ENCODE measurements at places on chromosomes 7 and 10.

DNA sequence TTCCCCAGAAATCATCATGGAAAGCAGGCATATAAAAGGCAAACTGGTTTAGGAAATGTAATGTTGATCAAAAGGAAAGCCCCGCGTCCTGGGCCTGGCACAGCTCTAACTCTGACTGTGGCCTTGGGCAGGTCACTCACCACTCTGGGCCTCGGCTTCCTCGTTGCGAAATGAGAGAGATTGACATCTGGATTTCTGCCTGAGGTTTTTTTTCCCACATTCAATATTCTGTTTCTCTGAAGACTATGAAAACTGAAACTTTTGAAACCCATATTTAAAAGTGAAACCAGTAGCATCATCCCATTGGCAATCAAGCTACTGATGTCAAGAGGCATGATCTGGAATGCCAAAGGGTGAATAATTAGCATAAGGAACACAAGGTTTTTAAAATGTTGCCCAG is 369.7 kb upstream of the NPVF start:
- no peak for DNase-seq

GRCh38 chr10:81838950-81839349 is 36.0 kb upstream of the NRG3 start:
- no peak for DNase-seq

GRCh38 chr7:121544238-121544637 is 148.1 kb upstream of the FAM3C start:
- DNase-seq, result no peak

DNA sequence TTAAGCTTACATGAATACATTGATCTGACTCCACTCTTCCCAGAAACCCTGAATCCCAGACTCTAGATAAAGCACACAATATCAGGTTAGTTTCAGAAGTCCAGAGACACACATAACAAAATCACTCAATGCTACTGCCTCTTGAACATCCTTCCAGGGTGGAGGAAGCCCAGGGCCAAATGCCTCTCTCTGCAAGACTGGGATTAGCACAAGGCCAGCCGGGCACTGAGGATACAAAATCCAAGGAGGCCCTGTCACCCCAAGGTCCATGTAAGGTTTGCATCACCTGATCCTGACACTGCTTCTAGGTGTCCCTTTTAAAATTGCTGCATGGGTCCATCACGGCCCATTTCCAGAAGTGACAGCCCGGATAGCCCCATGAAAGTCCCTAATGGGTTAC is 2.6 kb upstream of the PLXNA4 start:
- no peak for DNase-seq

GRCh38 chr10:11183015-11183414 is 165.3 kb downstream of the CELF2 start:
- DNase-seq, result no peak

DNA sequence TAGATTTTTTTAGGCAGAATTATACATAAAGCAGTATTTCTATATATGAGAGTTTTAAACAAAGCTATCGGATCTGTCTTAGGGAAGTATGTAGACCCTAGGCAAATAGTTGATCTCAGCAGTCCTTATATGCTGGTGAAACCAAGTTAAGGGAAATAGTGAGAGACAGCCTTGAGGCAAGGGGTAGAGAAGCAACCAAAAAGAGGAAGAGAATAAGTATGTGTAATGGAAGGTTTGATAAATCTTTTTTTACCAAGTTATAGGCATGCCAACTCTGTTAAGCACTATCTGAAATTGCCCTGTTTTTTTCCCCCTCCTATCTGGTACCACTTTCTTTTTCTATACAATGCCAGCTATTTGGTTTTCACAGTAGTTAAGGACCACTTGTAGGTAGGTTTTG is 19.9 kb downstream of the SPAG6 start:
- no peak for DNase-seq

DNA sequence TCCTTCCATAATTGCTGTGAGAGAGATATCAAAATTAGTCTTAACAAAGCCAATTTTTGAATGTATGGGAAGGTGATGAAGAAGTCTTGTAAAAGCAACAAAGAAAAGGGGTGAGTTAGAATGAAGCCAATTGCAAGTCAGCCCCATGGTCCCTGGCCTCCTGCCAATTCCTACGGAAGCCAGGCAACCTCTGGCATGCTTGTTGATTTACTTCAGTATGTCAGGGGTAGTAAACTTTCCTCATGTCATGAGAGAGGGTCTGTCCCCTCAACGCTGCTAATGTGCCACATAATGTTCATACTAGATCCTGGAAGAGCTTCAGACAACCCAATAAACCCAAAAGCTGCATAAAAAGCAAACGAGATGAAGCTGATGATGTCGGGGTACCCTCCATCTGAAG is 159.1 kb upstream of the YAE1 start:
- DNase-seq, result no peak

DNA sequence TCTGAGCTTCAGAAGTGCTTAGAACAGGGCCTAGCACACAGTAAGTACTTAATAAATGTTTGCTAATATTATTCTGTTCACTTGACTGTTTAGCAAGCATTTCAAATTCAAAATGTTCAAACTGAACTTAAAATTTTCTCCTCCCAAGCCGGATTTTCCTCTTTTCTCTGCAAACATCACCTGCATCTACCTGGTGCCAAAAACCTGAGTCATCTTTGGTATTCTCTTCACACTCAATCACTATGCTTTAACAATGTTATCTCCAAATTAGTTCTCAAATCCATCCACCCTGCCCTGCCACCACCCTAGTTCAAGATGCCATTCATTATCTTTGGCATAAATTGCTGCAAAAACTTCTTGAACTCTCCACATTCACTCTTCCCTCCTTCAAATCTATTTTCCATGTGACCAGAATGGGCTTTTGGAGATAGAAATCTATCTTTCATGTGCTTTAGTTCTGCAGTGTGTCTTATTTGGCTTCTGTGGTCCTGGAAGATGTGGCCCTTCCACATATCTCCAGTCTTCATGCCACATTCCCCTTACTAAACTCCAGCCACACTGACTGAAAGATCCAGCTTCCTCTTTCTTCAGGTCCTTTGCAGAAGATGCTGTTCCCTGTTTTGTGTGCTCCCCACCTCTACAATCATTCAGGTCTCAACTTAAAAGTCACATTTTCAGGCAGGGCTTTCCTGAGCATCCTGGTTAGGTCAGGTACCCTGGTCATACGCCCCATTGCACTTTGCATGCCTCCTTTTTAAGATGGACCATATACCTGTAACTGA is 2.0 kb downstream of the GGCT start:
- no peak for DNase-seq

- DNase-seq, result no peak
These were observed 2.8 kb downstream of the CALHM3 start for GRCh38 chr10:103476046-103476768.

DNA sequence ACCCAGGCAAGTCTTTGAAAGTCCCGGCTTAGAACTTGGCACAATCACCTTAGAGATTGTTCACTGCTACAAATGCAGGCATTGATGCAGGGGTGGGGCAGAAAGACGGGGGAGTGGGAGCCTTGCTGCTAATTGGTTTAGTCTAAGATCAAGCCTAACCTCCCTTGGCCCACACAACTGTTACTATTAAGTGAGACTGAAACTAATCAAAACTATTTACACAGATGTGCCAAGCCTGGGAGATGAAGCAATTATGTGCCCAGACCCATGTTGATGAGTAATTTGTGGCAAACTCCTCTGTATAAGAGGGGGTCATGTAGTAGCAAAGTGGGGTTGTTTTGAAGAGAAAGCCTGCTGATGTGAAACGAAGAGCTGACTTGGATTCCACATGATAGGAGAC is 178.2 kb upstream of the ITGB1 start:
- DNase-seq, result no peak

GRCh38 chr10:124575107-124576035 is 113.7 kb downstream of the LHPP start:
- DNase-seq, result no peak

DNA sequence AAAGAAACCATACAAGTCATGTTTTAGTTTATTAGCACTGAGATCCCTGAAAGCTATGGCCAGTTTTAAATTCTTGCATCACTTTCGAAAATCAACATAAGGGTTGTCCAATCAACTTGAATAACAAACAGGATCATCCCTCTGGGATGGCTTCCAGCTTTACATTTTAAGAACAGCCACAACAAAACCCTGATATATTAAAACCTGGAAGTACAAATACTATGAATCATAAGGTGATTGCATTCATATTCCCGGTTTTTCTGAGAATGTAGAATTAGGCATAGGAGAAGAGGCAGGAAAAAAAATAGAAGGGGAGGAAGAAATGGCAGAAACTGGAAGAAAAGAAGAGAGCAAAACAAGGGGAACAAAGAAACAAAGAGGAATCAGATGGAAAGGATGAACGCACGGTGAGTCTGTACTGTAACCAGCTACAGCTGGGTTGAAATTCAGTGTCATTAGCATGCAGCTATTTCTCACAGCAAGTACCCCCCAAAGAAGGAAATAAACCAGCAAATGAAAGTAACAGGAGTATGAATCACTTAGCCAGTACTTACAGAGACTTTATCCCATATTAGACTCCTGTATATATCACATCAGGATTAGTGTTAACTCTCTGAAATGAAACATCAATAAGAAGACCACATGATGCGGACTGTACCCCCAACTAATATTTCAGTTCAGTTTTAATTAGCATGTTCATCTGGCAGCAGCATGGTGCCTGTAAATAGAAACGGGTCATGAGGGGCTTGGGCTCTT is 301.3 kb downstream of the RNLS start:
- DNase-seq, result no peak

DNA sequence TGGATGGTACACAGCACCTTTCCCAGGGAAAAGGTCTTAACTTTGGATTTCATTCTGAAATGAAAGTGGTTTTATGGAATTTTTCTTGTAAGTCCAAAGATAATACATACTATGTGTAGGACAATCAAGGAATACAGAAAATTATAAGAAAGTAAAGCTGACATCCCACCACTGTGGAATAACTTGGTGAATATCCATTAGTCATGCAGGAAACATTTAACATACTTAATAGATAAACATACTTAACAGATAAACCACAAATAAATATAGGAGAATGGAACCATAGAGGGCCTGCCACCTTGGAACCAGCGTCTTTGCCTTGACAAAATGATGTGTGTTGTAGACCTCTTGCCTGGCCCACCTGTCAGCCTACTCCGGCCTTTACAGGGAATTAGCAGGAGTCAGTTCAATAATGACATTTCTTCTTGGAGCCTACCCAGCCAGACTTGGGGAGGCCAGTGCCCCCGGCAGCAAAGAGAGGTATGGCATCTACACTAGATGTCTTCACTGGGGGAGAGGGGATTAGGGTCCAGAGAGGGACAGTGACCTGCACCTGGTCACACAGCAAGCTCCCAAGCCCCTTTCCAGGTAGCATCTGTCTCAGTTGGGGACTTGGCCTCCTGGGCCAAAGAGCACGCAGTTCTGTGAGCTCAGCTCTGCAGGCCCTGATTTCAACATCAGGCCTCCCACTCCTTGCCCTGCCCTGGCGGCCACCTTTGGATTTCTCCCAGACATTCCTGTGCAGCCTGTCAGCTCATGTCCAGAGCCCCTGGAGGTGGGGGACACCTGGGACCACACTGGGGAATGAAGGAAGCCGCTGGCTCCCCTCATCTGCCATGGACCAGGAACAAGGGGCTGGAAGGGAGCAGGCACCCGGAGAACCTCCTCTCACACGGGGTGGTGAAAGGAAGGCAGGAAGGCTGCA is 112.6 kb upstream of the PPIF start:
- no peak for DNase-seq

GRCh38 chr7:2084331-2084730 is 148.4 kb downstream of the MAD1L1 start:
- DNase-seq, result no peak

- no peak for DNase-seq
These were observed 92.6 kb downstream of the NRCAM start for GRCh38 chr7:108363659-108364058.

- no peak for DNase-seq
These were observed 49.3 kb upstream of the INPP5A start for GRCh38 chr10:132488231-132488821.

DNA sequence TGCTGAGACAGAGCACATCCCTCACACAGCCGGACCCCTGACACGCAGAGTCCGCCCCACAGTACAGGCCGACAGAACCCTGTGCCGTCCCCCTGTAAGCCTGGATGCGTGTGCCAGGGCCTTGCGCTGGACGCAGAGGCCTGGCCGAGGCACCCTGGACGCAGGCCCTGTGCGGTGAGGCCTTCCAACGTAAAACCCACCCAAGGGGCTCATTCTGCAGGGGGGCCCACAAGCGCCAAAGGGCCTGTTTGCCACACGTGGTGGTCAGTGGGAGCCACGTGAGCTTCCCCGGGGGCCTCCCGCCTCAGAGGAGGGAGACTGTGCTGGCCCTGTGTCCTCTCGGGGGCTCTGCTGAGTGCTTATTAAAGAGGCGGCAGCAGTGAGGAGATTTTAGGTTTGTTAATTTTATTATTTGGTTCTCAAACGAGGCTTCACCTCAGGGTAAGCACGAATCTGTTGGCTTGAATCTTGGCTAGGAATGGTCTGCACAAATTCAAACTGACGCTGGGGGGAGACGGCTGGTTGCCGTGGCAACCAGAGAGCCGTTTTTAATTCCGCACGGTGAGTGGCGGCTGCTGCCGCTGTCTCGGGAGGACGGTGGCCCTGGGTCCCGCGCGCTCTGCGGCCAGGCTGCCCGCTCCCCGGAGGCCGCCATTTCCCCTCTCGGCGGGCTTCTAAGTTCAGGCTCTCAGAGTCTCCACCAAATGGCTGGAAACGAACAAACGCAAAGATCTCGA is 4.9 kb upstream of the ADGRA1 start:
- no peak for DNase-seq

DNA sequence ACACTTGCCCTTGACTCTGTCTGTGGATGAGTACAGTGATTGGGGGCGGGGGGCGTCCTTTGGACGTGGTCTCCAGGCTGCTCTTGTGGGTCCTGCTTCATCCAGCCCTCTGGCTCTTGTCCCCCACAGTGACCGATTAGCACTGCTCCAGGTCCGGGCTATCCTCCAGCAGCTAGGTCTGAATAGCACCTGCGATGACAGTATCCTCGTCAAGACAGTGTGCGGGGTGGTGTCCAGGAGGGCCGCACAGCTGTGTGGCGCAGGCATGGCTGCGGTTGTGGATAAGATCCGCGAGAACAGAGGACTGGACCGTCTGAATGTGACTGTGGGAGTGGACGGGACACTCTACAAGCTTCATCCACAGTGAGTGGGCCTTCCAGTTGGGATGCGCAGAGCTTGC is 18.3 kb downstream of the TACR2 start:
- peak; percentile 41 for DNase-seq

DNA sequence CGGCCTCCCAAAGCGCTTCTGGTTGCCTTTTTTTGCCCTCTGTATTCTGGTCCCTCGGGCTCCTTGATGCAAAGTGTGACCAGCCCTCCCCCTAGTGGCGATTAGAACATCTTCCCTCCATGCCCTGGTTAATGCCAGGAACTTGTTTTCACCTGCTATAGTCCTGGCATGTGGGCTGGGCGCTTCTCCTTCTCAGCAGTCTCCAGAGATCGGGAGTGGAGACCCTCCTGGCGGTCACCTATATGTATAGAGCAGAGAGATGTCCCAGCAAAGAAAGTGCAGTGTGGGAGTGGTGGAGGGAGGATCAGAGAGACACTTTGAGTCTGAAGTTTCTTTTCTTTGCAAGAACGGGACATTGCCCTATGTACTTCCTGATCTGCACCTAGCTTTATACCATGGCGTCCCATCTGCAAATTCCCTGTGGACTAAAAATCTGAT is 264.1 kb downstream of the OTUD1 start:
- DNase-seq, result no peak

GRCh38 chr10:11290156-11290890 is 272.7 kb downstream of the CELF2 start:
- no peak for DNase-seq

GRCh38 chr7:140924821-140925421 is at the start of gene BRAF:
Gene BRAF (minus strand): TSS chr7:140924929. CDS start chr7:140924703, 226 bp downstream.
- DNase-seq, result peak; percentile 95

GRCh38 chr7:27183682-27184336 is 1.2 kb downstream of the HOXA11 start:
- no peak for DNase-seq

All from left ventricle myocardium superior (tissue), 1 donor.